ENCODE measurements at places on chromosomes 5 and 9. TPM values are rescaled to one million over a fixed set of nuclear protein-coding genes. Genes with fewer than 3 reads are reported as not detected.

BARHL1 gene
- total RNA-seq: not detected

ENTR1 gene
- 53.0 TPM for total RNA-seq

ZBED3 gene
- 7.1 TPM for total RNA-seq

NR5A1 gene
- total RNA-seq: not detected

EQTN gene
- not detected for total RNA-seq
